Gastrocnemius medialis (tissue), 4 donors: ENCODE measurements at places on chromosomes 12 and 14. TPM values are rescaled to one million over a fixed set of nuclear protein-coding genes. Genes with fewer than 3 reads are reported as not detected.
A peak's percentile ranks its signal among the peaks of the same experiment; 100 is the strongest.

The SOX5 gene
- total RNA-seq, result 9.6 TPM

DNA sequence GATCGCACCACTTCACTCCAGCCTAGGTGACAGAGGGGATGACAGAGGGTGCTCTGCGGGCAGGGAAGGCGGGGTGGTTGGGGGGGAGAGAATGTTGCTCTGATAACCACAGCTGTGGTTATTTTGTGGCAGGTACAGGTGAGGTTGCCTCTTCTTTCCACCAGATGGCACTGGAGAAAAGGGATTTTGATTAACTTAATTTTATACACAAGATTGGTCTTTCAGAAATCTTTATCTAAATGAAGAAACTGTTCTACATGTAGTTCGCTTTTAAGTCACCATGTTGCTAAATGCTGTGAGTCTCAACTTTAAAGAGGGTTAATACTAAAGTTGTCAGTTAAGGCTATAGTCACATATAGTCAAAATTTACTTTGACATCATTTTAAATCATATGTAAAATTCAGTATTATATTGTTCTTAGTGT is 25.7 kb downstream of the FGF23 start:
- H3K27me3 ChIP-seq, result no peaks in the 10 kb centered on the region
- H3K27ac ChIP-seq, result no peak overlapping the region
- DNase-seq, result no peak
- no peaks in the 10 kb centered on the region for H3K36me3 ChIP-seq
- no peak overlapping the region for H3K4me3 ChIP-seq

DNA sequence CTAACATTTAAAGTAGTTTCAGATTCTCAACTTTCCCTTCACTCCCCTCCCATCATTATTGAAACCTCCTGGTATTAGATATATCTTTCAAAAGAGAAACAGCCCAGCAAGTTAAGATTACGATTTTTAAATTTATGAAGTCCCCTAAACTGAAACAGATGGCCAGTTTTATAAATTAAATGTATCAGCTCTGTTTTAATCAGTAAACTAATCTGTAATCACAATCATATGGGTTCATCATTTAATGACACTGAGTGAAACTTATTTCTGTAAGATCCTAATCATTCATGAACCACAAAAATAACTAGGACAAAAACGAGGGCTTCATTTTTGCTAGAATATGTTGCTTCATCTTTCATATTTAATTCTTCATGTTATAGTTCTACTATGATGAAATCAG is 137.8 kb downstream of the EPS8 start:
- H3K27me3 ChIP-seq, result no peaks in the 10 kb centered on the region
- no peak overlapping the region for H3K4me3 ChIP-seq
- no peak overlapping the region for H3K27ac ChIP-seq
- H3K4me1 ChIP-seq, result no peaks in the 10 kb centered on the region
- DNase-seq, result no peak
- H3K36me3 ChIP-seq, result no peaks in the 10 kb centered on the region

GRCh38 chr12:112992541-112993398 is 14.5 kb downstream of the OAS2 start:
- H3K27ac ChIP-seq, result no peak overlapping the region
- peak; percentile 19 for DNase-seq
- no peaks in the 10 kb centered on the region for H3K4me1 ChIP-seq
- no peaks in the 10 kb centered on the region for H3K27me3 ChIP-seq
- no peak overlapping the region for H3K4me3 ChIP-seq

DNA sequence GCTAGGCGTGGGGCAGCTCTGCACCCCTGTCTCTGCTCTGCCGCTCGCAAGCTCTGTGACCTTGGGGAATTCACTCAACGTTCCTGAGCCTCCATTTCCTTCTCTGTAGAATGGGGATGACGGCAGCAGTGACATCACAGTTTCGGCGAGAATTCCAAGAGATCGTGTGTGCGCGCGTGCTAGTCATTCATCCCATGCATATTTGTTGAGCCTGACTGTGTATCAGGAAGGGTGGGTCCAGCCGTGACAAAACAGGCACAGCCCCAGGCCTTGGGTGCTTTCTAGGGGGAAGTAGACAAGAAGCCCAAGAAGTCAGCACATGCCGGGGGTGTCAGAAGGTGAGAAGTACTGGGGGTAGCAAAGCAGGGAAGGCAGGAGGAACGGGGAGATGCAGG is 145.6 kb upstream of the NCOR2 start:
- peak; percentile 58 for DNase-seq
- H3K27ac ChIP-seq, result peak overlapping the region; percentile 85
- H3K4me1 ChIP-seq, result peaks cover 17% of the 10 kb centered on the region
- no peaks in the 10 kb centered on the region for H3K27me3 ChIP-seq

GRCh38 chr12:54697851-54698250 is 49.7 kb upstream of the DCD start:
- DNase-seq, result no peak
- H3K27ac ChIP-seq, result no peak overlapping the region
- no peaks in the 10 kb centered on the region for H3K36me3 ChIP-seq
- no peaks in the 10 kb centered on the region for H3K27me3 ChIP-seq
- H3K4me3 ChIP-seq, result no peak overlapping the region

- H3K36me3 ChIP-seq, result no peaks in the 10 kb centered on the region
- DNase-seq, result no peak
- H3K4me3 ChIP-seq, result no peak overlapping the region
- no peak overlapping the region for H3K27ac ChIP-seq
- no peaks in the 10 kb centered on the region for H3K27me3 ChIP-seq
These were observed 485.0 kb downstream of the SNAPC1 start for GRCh38 chr14:62247266-62247665.
